ENCODE measurements at places on chromosomes 3 and 15.
A peak's percentile ranks its signal among the peaks of the same experiment; 100 is the strongest.

- ATAC-seq = no peak
Observed at GRCh38 chr3:49277383-49277775, 347 bp upstream of the C3orf62 start.

GRCh38 chr15:90642464-90643300 is 74.5 kb upstream of the BLM start:
- no peak for ATAC-seq

GRCh38 chr3:20648921-20649381 is 462.9 kb upstream of the SGO1 start:
- ATAC-seq = no peak

- peak; percentile 17 for ATAC-seq
Observed at GRCh38 chr15:101276501-101277037, 716 bp downstream of the SELENOS start.

DNA sequence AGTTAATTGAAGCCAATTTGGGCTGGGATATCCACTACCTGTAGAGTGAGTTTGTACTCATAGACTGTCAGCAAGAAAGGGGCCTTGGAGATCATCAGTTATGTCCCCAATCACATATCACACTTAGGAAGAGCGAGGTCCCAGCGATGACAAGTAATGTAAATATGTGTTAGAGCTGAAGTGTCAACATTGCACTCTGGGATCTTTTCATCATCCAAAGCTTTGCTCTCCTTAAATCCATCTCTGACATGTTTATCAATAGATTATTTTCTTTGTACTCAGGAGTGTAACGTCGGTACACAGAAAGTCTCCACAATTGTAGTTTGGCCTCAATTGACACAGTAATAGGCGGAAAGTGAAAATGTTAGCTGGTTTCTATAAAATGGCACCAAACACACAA is 113.7 kb upstream of the TPRG1 start:
- ATAC-seq = no peak

DNA sequence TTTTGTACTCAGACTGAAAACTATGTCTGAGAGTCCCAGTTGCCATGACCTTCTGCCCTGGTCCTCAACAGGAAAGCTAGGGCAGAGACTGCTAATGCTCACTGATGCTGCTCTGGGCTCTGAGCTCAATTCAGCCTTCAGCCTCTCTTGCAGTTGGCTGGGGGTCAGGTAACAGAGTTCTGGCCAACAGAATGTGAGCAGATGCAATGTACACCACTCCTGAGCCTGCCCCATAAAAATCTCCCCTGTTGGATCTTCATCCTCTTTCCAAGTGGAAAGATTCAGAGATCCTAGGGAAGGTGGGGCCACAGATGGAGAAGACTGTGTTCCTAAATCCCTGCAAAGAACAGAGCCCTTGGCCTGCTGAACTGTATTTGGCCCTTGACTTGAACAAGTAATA is 87.8 kb downstream of the PDZRN3 start:
- no peak for ATAC-seq

DNA sequence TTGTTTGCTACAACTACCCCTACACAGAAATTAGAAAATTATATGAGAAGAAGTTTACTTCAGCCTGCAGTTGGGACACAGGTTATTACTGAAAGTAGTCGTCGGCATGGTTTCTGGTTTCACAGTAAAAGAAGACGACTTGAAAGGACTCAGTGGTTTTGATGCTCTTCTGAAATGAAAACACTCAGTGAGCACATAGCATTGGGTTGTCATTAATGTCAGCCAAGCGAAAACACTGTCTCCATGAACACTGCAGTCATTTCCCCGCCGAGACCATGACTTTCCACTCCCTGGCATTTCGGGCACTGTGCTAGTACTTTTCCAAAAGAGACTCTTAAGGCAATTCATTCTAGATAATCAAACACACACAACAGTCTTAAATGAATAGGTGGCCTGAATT is 69.2 kb upstream of the ICE2 start:
- ATAC-seq = peak; percentile 88

- ATAC-seq = no peak
Observed at GRCh38 chr15:65423150-65423975, 616 bp upstream of the IGDCC4 start.

- no peak for ATAC-seq
Observed at GRCh38 chr15:50675535-50676144, 11.0 kb downstream of the TRPM7 start.

GRCh38 chr15:25504307-25504706 is 65.5 kb upstream of the UBE3A start:
- no peak for ATAC-seq

- ATAC-seq = no peak
Observed at GRCh38 chr3:79247725-79248043, 520.1 kb downstream of the ROBO1 start.

GRCh38 chr15:64897345-64897985 is 14.2 kb upstream of the ANKDD1A start:
- ATAC-seq = no peak

DNA sequence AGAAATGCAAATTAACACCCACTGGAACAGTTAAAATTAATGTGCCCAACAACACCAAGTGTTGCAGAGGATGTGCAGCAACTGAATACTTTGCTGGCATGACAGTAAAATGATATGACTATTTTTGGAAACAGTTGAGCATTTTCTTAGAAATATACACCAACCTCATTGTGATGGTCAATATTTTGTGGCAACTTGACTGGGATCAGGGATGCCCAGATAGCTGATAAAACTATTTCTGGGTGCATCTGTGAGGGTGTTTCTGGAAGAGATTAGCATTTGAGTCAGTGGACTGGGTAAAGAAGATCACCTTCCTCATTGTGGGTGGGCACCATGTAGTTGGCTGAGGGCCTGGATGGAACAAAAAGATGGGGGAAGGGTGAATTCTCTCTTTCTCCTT is 57.9 kb downstream of the RPLP1 start:
- ATAC-seq = peak; percentile 3

All from activated CD4-positive, CD25-positive, alpha-beta regulatory T cell treated with anti-CD3 and anti-CD28 coated beads, Interleukin-2, amount 50 U/mL, for 24 hours (primary cell).